Activated CD8-positive, alpha-beta memory T cell treated with anti-CD3 and anti-CD28 coated beads, Interleukin-2, amount 10 ng/mL, durations not matched to agents 7 days and 5 days (primary cell): ENCODE measurements at places on chromosomes 13 and 19. TPM values are rescaled to one million over a fixed set of nuclear protein-coding genes. Genes with fewer than 3 reads are reported as not detected.

Gene DACT3
- 1.2 TPM for total RNA-seq

DNA sequence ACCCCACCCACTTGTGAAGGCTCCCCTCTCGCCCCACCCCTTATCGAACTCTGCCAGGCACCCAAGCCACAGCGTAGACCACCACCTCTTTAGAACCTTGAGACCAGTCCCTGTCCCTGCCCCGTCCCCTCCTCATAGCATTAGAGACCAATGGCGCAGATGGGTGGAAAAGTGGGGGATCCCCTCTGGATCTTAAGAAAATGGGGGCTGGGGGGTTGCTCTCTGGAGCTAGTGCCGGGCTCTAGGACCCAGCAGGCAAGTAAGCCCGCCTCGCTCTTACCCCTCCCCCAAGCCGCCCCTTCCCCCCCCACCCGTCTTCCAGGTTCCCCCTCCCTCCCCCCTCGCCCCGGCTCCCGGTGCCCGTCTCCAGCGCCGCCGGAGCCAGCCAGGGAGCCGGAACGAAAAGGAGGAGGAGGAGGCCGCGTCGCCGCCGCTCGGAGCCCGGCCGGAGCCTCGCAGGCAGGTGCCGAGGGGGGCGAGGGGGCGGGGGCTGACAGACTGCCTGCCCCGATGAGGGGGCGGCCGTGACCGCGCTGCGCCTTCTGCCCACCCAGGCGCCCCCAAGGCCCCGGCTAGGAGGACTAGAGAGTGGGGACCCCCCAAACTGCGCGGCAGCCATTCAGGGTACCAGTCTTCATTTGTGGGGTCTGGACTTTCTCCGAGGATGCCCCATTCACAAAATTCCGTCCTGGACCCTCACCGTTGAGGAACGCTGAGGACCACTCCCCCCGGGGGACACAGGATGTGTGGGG, at the start of gene SPRED3:
Gene SPRED3 (plus strand): TSS at position 349 of the 752 bp plus-strand sequence. CDS start 1,606 bp downstream, outside the sequence.
- H3K27ac ChIP-seq = peak within 1 kb of the TSS; percentile 44
- H3K27me3 ChIP-seq = peaks cover 41% of the 10 kb centered on the region
- peak within 1 kb of the TSS; percentile 70 for H3K4me3 ChIP-seq
- H3K36me3 ChIP-seq = peaks cover 4% of the 10 kb centered on the region

- H3K4me3 ChIP-seq = no peak overlapping the region
- DNase-seq = peak; percentile 62
- H3K36me3 ChIP-seq = no peaks in the 10 kb centered on the region
- peaks cover 3% of the 10 kb centered on the region for H3K27me3 ChIP-seq
- H3K4me1 ChIP-seq = peaks cover 16% of the 10 kb centered on the region
Measured at GRCh38 chr19:2469102-2469914, 6.6 kb upstream of the GADD45B start.

Gene IGFL2
- total RNA-seq = not detected

GRCh38 chr19:35352177-35352447, 4.4 kb downstream of the FFAR1 start:
- H3K36me3 ChIP-seq = no peaks in the 10 kb centered on the region
- H3K4me3 ChIP-seq = no peak overlapping the region
- H3K4me1 ChIP-seq = peaks cover 30% of the 10 kb centered on the region
- H3K27me3 ChIP-seq = peaks cover 37% of the 10 kb centered on the region

DNA sequence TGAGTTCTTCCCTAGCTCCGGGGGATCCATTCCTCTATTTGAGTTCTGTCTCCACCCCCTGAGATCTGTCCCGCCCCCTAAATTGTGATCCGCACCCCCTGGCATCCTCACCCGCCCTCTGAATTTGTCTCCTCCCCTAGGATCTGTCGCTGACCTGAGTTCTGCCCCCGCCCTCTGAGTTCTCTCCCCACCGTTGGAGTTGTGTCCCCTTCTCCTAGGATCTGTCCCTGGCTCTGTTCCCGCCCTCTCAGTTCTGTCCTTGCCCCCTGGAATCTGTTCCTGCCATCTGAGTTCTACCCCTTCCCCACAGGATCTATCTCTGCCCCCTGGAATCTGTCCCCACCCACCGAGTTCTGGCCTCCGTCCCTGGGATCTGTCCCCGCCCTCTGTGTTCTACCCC, 1.0 kb upstream of the SLC17A7 start:
- H3K4me3 ChIP-seq = peak overlapping the region; percentile 78
- DNase-seq = peak; percentile 56
- peaks cover 6% of the 10 kb centered on the region for H3K36me3 ChIP-seq
- H3K4me1 ChIP-seq = peaks cover 43% of the 10 kb centered on the region
- peak overlapping the region; percentile 80 for H3K27ac ChIP-seq
- H3K27me3 ChIP-seq = peaks cover 48% of the 10 kb centered on the region
